ENCODE measurements at places on chromosomes 3 and 15. TPM values are rescaled to one million over a fixed set of nuclear protein-coding genes. Genes with fewer than 3 reads are reported as not detected.

Gene PRKAR2A
- 34.7 TPM for total RNA-seq

Gene GOLGA8H
- not detected for total RNA-seq

Gene FETUB
- total RNA-seq = 9.0 TPM

Gene PARP3
- total RNA-seq = 33.0 TPM

Gene CCRL2
- 1.1 TPM for total RNA-seq

Gene CNTN3
- not detected for total RNA-seq

Gene P3H2
- total RNA-seq = 16.5 TPM

Gene RCCD1
- 8.7 TPM for total RNA-seq

Gene LYZL4
- total RNA-seq = not detected

Gene CHRFAM7A
- total RNA-seq = 0.13 TPM

Gene PAQR5
- total RNA-seq = 6.4 TPM

Gene MCCC1
- total RNA-seq = 50.0 TPM

Gene CLDN16
- total RNA-seq = not detected

Gene MORC1
- not detected for total RNA-seq

Gene CAMKV
- not detected for total RNA-seq

Gene CHRNA7
- total RNA-seq = 0.68 TPM

Gene KLHL6
- total RNA-seq = not detected

Gene KLF15
- total RNA-seq = 13.5 TPM

Gene ZNF662
- total RNA-seq = 1.9 TPM

Gene CCR3
- total RNA-seq = not detected

Gene PLA2G4E
- total RNA-seq = 1.1 TPM
